ENCODE measurements at places on chromosomes 16 and 17.

DNA sequence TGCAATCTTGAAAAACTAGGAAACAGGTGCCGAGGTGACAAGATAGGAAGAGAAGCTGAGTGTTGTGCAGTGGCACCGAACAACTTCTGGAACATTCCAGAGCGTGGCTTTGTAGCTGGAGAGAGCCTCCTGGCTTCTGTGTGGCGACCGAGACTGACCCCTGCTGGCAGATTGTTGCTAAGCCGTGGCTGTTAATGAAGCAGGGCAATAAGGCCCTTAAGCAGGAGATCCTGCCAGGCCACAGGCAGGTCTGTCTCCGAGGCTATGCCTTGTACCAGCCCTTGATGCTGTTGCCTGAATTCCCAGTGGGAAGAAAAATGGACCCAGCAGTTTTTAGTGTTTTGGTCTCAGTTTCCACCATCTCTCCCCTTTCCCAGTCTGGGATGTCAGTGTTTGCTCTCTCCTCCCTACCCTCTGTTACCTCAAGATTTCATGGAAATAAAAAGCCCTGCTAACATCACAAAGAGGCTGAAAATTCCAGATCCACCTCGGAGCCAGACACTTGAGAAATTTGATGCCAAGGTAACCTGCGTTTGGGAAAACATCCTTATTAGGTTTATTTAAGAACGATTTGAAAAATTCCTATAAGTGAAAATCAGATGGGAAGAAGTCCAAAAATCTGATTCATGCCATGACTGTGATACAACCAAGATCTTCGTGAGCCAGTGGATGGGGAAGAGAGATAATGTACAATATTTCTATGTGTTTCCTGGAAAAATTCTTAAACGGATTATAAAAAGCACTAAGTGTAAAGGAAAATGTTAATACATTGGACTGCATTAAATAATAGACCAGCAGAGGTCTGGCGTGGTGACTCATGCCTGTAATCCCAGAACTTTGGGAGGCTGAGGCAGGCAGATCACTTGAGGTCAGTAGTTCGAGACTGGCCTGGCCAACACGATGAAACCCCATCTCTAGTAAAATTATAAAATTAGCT, 265.1 kb downstream of the PRKCA start:
- DNase-seq = peak; percentile 62

DNA sequence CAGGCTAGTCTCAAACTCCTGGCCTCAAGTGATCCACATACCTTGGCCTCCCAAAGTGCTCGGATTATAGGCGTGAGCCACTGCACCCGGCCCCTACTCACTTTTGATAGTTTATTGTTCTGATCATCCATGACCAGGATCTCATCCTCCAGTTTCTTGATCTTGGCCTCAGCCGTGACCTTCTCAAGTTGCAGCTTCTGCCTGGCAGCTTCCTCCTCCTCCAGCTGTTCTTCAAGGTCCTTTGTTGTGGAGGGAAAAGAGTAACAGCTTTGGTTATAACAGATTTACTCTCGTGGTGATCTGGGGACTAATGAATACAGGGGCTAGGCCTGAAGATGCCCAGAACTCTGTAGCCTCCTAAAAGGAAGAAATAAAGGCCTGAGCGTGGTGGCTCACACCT, 89.9 kb downstream of the NDE1 start:
- no peak for DNase-seq

- no peak for DNase-seq
Measured at GRCh38 chr16:7182510-7183109, 150.0 kb upstream of the RBFOX1 start.

GRCh38 chr17:73304971-73305812, 6.6 kb downstream of the CDC42EP4 start:
- peak; percentile 35 for DNase-seq
